Panc1 (cell line): ENCODE measurements at places on chromosomes 12 and 14. TPM values are rescaled to one million over a fixed set of nuclear protein-coding genes. Genes with fewer than 3 reads are reported as not detected.

OR9K2 gene
- total RNA-seq: not detected

SERPINA9 gene
- total RNA-seq: not detected

PRMT5 gene
- 108 TPM for total RNA-seq

SLCO1B1 gene
- not detected for total RNA-seq

ADCY6 gene
- 24.1 TPM for total RNA-seq

AHSA1 gene
- total RNA-seq: 142 TPM

PLD4 gene
- total RNA-seq: 0.15 TPM

NANOG gene
- total RNA-seq: 0.62 TPM

CFAP73 gene
- 0.10 TPM for total RNA-seq

SRRM4 gene
- total RNA-seq: not detected

NR1H4 gene
- not detected for total RNA-seq

RASSF8 gene
- total RNA-seq: 103 TPM

SYT1 gene
- total RNA-seq: 3.0 TPM

DNA sequence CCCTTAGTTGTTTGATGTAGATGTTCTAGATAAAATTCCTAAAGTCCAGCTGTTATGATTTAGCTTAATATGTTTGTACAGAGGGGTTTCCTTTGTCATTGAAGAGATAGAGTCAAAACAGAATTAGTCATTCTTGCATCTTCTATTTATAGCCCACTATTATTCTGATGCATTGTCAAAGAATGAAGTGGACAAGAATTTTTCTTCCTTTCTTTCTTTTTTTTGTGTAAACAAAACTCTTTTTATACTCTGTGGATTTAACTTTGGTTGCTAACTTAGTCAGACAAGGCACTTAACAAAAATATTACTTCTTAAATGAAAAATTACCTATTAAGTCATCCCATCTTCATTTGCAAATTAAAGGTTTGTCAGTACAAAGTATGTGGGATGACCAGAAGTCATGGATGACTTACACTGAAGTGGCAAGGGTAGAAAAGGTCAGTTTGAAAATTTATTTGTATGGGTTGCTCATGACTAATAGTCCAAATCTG, 215.6 kb upstream of the DDHD1 start:
- no peak for DNase-seq

- no peak for DNase-seq
Measured at GRCh38 chr12:2904260-2904659, 13.6 kb downstream of the TULP3 start.

DNA sequence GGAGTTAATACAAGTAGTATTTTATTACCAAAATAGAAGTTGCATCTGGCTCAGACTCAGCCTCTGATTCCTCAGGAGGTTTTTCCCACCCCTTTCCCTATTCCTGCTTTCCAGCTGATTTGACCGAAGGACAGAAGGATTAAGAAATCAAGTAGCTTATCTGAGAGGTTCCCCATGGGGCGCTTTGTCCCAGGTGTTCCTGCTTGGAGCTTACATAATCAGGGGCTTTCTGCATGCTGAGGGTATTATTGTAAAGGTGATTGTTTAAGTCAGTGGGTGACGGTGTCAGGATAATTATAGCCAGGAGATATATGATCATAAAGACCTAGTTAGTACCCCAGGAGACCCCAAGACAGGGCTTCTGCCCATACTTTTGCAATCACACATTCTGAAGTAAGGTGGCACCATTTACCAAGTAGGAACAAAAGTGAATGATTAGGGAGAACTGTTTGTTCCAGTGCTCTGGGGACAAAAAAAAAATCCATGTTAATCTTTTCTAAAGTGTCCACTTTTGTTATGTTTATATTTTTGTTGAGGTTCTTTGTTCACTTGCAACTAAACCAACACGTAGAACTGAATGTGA, 921.3 kb downstream of the NRXN3 start:
- DNase-seq: no peak

GRCh38 chr14:98984719-98985041, 287.3 kb downstream of the BCL11B start:
- DNase-seq: no peak

DNA sequence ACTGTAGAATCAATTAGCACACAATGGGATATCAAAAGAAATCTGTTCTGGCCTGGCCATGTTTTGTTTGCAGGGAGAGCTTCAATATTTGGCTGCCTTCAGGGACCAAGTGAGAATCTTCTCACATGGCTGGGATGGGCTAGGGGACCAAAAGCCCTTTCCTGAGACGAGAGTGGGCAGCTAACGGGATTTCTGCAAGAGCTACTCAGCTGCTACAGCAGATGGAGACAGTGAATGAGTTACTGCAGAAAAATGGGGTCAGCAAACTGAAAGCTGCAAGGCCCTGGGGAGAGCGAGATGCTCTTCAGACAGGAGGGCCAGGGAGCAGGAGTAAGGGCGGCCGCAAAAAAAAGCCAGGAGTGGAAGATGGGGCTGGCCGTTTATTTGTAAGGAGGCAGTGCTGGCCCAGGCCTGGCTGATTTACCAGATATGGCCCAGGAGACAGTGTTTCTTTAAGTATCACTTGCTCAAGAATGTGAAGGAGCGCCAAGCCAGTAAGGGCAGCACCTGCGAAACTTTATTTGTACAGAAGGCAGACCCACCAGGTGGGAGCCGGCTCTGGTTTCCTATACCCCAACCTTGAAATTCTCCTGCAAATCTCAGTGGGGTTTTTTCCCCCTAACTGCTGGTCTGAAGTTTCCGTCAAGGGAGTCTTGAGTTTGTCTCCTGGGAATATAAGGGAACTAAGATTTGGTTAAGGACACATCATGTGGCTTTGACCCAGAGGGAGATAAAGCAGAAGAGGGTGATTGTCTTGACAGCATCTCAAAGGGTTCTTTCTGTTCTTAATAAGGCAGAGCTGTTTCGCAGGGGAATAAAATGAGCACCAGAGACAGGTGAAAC, 57.8 kb downstream of the SSH1 start:
- no peak for DNase-seq

GRCh38 chr14:92217936-92218335, 96.2 kb downstream of the CPSF2 start:
- no peak for DNase-seq

- no peak for DNase-seq
Measured at GRCh38 chr12:124044809-124045321, 71.8 kb downstream of the ZNF664 start.

DNA sequence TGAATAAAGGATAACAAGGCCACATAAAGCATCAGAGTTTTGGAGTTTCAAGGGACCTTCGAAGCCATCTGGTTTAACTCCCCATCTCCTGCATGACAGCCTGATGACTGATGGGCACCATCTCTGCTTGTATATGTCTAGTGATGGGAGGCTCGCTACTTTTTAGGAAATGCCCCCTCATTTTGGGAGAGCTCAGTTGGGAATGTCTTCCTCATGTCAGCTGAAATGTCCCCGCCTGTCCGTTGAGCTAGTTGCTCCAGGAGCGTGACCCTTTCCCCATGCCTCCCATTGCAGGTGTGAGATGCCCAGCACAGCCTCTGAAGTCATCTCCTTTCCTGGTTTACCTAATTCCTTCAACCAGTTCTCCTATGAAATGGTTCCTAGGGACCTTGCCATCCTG, 69.6 kb upstream of the CAPRIN2 start:
- DNase-seq: no peak

- DNase-seq: no peak
Measured at GRCh38 chr14:91956616-91957015, 9.1 kb upstream of the FBLN5 start.

DNA sequence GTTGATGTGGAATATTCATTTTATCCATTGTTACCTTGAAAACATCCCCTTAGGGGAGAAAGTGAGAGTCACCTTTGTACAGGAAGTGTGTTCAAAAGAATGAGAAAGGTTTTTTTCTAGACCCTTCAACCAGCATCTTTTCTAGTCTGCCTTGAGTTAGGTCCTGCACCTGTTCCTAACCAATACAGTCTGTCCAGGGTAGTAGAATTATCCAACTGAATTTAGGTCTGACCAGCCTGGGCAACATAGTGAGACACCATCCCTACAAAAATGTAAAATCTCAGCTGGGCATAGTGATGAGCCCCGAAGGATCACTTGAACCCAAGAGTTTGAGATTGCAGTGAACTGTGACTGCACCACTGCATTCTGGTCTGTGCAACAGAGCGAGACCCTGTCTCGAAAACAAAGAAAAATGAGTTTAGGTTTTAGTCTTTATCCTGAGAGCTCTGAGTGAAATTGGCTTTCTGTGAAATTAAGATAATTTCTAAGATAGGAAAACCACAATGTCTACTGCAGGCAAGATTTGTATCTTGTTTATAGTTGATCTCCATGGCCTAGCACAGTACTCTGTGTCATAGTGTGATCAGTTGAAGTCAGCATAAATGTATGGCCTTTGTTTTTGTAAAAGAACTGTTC, 25.2 kb downstream of the ARHGAP5 start:
- no peak for DNase-seq

DNA sequence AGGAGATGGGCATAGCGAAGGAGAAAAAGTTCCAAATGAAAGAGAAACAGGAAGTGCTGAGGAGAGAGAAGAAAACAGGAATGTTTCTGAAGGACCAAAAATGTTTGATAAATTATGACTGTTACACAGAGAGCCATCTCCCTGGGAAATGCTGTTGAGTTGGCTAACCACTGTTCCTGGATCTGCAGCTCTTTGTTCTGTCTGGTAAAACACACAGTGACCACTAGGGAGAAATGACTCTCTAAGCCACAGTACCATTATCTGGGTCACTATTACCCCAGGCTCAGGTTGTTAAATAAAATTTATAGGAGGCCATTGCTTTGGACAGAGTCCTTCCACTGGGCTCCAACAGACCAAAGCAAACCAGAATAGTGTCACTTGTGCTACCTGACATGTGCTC, 219.3 kb downstream of the CRADD start:
- DNase-seq: no peak

GRCh38 chr12:94819011-94819410, 168.7 kb upstream of the TMCC3 start:
- DNase-seq: no peak

DNA sequence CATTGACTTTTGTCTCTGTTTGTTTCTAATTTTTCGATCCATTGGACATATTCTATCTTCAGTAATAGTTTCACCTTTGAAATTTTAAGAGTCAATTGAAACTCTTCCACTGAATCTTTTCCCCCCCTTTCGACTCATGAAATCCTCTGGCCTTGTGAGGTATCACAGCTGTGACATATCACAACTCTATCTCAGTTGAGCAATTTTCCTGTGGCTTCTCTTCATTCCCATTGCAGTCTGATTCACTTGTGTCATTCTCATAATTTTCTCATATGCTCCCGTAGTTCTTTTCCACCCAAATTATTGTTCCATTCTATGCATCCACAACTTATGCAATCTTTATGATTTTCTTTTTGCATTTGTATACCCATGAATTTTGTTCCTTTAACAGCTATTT, 261.6 kb downstream of the DACT1 start:
- no peak for DNase-seq

DNA sequence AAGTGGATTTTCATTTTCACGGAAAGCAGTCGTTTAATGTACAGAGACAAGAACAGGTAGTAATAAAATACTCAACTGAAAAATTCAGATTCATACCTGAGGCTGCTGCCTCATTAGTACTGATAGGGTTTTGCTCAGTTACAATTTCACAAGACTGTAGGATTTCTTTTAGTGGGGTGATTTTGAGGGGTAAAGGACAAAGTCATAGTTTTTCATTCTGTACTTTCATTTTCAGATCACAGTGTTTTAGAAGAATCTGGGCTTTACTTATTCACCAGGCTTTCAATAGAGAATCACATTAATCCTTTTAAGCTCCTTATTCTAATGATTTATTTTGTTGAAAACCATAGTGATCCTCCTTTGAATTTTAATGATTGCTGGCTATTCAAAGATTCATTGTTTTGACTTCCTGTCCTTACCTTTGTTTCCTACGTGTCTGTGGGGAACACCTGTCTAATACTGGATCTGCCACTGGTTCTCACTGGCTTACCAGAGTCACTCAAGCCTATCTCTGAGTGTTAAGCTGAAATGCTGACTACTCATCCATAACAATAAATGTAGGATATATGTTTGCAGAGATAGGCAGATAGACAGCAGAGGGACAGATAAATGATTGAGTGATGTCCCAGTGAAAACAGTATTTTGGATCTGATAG, 243.8 kb upstream of the NPAS3 start:
- DNase-seq: no peak

- no peak for DNase-seq
Measured at GRCh38 chr12:124774462-124775167, 89.0 kb downstream of the SCARB1 start.

DNA sequence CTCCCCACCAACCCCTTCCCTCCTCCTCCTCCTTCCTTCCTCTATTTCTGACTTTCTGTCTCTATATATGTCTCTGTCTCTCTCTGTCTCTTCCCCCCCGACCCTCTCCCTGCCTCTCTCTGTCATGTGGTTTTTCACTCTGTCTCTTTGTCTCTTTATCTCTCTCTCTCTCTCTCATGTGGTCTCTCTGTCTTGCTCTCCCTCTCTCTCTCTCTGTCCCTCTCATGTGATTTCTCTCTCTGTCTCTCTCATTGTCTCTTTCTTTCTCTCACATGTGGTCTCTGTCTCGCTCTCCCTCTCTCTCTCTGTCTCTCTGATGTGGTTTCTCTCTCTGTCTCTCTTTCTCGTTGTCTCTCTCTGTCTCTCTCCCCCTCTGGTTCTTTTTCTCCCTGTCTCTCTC, 59.3 kb downstream of the PHETA1 start:
- no peak for DNase-seq

DNA sequence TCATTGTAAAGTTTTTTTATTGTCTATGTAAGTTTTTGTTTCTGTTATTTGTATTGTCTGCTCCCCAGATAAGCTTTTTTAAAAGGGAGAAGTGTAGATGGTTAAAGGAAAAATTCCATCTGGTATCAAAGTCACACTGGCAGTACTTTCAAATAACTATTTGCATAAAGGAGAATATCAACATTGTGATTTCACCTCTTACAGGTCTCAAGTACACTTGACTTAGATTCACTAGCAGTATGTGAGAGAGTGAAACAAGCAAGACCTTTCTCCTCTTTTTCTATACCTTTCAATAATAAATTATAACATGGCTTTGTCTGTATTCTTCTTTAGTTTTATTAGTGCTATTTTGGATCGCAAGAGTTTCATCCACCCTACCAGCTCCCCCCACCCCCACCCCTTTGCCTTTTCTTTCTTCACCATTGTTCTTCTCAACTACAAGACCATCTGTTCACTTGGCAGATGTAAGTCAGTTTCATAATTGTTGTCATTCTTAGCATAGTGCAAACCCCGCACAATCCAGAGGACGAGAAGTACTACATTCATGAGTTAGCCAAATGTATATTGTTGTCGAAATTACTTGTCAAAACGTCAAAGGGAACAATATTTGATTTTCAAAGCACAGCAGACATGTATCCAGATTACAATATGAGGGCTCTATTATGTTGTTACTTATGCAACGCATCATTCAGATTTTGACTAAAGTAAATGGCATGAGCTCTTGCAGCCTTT, 602.7 kb upstream of the FLRT2 start:
- no peak for DNase-seq
